NCI-H748 treated with DMSO at 0.1 percent for 48 hours (cell line): ENCODE measurements at places on chromosomes 3 and 15.

DNA sequence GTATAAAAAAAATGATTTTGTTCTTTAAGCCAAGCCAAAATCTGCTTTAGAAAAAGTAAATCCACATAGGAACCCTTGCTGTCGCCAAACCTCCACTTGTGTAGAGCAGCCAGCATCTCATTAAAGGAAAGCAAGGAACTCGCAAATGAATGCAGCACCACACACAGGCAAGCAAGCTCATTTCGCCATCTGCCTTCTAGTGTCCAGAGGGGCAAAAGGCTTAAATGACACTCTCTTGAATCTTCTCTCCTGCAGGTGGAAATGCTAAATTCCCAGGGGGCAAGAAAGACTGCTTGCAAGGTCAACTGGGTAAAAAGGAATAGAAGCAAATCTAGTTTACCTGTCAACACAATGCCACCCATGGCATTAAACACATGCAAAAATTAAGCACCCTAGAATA lies 2.4 kb downstream of the MB21D2 start:
- peak; percentile 27 for DNase-seq

- DNase-seq: no peak
These were observed 39.6 kb upstream of the TIMP4 start for GRCh38 chr3:12198301-12198700.

DNA sequence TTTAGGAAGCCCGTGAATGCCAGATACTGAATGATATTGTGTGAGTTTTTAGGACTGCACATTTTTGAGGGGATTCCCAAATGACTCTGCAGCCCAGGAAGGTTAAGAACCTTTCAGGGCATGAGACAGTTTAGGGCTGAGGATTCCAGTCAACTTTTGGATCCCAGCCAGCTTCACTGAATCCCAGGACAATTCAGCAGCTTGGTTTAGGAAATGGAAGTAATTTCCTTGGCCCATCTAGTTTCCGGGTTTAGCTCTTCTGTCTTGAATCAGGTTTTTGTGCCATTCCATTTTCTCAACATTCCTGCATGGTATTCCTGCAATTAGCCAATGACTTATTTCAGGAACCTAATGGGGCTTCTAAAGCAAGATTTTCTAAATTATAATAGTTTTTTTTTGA lies 253.9 kb downstream of the LSAMP start:
- no peak for DNase-seq

DNA sequence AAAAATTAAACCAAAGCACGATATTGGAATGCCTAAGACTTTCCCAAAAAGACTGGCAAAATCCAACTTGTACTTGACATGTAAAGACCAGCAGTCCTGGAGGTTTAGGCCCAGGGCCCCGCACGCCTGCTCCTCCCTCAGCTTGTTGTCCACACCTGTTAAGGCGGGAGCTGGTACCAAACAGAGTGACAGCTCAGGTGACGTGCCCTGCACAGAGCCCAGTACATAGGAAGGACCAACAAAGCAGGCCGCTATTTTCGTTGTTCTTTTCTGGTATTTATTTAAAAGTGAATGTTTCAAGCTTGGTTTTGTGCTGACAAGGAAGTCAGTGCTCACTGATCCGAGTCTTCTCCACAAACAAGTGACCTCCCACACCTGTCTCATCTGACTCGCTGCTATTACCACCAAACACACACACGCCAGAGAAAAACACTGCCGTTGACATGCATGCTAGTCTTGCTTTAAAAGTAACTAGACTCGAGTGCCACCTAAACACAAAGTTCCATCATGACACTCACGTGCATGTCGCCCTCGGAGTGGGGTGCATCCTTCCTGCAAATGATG lies 50.2 kb downstream of the HERC2 start:
- no peak for DNase-seq

DNA sequence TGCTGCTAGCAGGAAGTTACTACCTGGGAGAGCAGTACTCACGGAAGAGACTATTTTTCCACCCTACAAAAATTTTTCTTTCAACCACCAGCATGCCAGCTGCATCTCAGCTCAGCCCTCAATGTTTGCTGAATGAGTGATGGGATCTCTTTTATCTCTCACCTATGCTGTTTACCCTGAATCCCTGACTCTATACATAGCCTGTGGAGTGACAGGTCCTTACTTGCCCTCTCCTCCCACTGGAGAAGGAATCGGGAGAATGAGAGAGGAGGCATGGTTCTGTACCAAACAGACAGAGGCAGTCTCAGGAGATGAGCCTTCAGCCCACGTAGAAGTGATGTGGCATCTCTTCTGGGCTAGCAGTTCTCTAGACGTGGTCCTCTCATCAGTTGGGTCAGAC lies 6.7 kb upstream of the DGKG start:
- DNase-seq: no peak

- DNase-seq: no peak
These were observed 201.5 kb downstream of the OSBPL10 start for GRCh38 chr3:31779514-31779913.

GRCh38 chr3:57064001-57064400 lies 3.5 kb downstream of the SPATA12 start:
- no peak for DNase-seq

GRCh38 chr3:147797095-147797494 lies 387.9 kb downstream of the ZIC1 start:
- DNase-seq: peak; percentile 24

GRCh38 chr15:23869396-23869795 lies 182.3 kb upstream of the NDN start:
- no peak for DNase-seq

- DNase-seq: no peak
These were observed 68.8 kb downstream of the AQR start for GRCh38 chr15:34900748-34901147.

DNA sequence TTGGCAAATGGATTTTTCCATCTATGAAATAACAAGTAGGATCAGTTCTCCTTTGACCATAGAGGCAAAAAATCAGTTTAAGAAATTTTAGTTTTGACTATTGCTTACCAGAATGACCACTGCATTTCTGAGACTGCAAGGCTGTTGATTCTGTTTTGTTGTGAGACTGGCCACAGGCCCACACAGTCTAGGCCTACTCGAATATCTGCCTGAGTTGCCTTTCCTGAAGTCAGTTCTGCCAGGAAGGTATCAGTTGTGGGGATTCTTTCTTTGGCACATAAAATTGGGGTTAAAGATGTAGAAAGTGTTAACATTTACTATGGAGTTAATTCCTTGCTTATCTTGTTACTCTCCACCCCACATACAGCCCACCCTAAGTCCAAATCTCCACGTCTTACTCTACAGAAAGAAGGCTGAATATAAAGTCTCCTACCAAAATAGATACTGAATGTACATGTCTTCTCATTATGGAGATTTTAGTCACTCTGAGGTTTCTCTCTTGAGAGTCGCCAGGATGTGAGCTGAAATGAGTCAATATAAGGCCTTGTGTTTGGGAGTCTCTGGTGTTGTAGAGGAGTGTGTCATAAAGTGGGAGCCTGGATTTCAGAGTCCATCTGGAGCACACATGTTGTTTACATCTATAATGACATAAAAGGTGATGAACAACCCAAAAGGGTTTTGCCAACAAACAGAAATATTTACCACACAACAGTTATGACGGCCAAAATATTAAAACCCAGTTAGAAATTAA lies 45.0 kb upstream of the WWTR1 start:
- DNase-seq: no peak

- DNase-seq: no peak
These were observed 195.1 kb upstream of the ICE2 start for GRCh38 chr15:60673918-60674558.

GRCh38 chr3:175890066-175890465 lies 1030.9 kb downstream of the NAALADL2 start:
- no peak for DNase-seq

DNA sequence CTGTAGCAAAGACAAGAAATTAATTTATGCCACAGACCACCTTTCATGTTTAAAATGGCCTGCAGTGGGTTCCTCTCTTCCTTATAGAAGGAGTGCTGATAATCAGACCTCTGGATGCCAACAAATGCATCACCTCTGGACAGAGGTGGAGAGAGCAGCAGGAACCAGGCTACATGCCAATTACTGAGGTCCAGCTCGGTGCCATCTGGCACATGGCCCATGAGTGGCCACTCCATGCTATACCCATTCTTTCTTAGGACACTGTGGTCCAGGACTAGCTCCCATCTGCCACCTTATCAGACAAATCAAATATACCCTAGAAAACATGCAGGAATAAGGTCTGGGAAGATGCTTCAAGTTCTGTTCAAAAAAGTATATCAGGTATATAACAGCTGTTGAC lies 60.7 kb downstream of the TBC1D2B start:
- no peak for DNase-seq

DNA sequence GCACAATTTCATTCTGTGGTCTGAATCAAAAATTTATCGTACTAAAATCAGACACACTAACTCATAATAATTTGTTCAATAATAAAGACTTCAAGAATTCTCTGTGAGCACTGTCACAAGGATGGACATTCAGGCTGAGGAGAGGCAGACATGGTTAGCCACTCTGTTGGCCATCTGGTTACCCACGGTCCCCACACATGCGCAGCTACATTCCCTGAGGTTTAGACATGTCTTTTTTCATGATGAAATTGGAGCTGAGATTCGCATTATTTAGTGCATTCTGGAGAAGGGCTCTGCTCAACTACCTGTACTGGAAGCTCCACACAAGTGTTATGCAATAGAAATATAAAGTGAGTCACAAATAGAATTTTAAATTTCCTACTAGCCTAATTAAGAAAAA lies 156.9 kb downstream of the SUCNR1 start:
- DNase-seq: no peak

GRCh38 chr3:138861798-138862197 lies 27.1 kb upstream of the PIK3CB start:
- no peak for DNase-seq

DNA sequence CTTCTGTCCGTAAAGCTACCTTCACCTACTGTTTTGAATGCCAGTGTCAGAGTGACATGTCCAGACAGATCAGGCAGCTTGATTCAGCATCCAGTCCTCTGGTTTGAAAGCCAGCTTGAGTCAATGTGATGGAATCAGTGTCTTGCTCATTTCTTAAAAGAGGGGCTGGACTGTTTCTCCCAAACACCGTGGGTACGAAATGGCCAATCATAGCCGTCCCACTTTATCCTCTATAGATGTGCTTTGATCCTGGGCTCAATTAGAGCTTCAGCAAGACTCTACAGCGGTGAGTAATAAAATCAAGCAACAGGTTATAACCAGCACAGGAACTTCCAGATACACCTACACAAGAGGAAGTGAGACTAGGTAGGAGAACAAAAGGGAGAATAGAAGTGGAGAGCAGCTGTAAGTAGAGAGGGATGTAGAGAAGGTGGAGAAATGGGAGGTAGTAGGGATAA lies 17.0 kb upstream of the OR5K1 start:
- DNase-seq: no peak
